Thymus (tissue), 14 donors: ENCODE measurements at places on chromosomes 5 and 9.
A peak's percentile ranks its signal among the peaks of the same experiment; 100 is the strongest.

DNA sequence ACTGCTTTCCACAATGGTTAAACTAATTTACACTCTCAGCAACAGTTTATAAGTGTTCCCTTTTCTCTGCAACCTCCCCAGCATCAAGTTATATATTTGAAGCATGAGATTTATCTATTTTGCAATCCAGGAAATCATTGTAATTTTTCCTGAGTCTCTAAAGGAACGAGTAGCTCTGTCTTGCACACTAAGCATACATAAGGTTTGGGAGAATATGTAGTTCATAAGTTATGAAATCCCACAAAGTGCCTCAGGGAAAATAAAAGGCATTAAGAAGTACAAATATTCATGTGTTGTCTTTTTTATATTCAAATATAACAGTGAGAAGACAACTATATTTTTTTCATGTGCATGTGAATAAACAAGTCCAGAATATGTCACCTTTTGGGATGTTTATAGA is 377.1 kb upstream of the RORB start:
- DNase-seq = no peak

GRCh38 chr9:130172161-130172857 is at the start of gene NCS1:
NCS1 (plus strand) TSS chr9:130172404; CDS start chr9:130172664, 260 bp downstream.
- DNase-seq = no peak

- no peak for DNase-seq
These were observed 401.9 kb upstream of the GRIA1 start for GRCh38 chr5:153088538-153088937.

GRCh38 chr5:168802337-168802736 is 223.2 kb upstream of the PANK3 start:
- DNase-seq = no peak

GRCh38 chr9:120900824-120901223 is 23.8 kb upstream of the PHF19 start:
- DNase-seq = no peak

DNA sequence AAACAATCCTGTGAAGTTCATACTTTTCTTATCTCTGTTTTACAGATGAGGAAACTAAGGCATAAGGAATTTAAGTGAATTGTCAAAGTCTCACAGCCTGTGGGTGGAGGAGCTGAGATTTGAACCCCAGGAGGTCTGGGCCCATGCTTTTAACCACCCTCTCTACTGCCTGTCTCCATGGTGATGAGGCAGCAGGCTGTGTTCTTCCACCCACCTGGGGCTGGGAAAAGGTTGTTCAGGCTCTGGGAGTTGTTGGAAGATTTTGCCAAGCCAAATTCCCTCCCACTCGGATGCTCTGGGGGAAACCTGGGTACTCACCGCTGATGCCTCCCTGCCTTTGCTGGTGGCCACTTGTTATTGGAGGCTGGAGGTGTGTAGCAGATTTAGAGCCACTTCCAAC is 18.3 kb upstream of the SYNPO start:
- DNase-seq = no peak

- DNase-seq = no peak
These were observed 26.9 kb downstream of the GOLM1 start for GRCh38 chr9:86072394-86072877.

DNA sequence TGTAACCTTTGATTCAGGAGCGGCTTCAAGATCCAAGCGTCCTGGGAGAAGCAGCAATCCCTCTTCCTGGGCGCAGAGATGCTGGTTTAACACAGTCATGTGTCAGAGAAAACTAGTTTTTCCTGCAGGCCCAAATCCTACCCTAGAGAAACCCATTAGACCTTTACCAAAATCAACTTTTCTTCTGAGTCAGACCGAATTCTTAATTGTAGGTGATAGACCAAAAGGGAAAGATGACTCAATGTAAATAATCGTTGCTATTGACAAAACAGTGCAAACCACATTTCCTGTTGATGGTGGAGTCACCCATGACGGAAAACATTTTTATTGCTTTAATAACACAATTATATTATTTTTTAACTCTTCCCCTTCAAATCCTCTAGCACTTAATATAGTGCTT is 40.1 kb downstream of the SLC1A1 start:
- DNase-seq = no peak

- peak; percentile 18 for DNase-seq
These were observed 99.6 kb upstream of the RAPGEF1 start for GRCh38 chr9:131839281-131840084.

DNA sequence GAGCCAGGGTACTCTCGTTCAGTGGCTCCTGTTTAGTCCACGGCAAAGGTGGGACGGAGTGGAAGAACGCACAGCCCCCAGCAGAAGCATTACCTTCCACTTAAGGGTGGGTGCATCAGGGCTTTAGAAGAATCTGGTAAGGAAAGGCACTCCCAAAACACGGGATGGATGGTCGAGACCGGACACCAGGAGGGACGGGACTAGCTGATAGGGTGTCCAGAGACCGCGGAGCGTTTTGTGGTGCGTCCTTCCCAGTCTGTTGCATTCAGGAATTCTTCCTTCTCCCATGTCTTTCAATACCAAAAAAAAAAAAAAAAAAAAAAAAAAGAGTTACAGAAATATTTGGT is 545 bp upstream of the CTSV start:
- DNase-seq = no peak

- no peak for DNase-seq
These were observed 43.9 kb upstream of the RNF130 start for GRCh38 chr5:180115326-180116076.
